Gastroesophageal sphincter (tissue), 4 donors: ENCODE measurements at places on chromosomes 11 and 22. TPM values are rescaled to one million over a fixed set of nuclear protein-coding genes. Genes with fewer than 3 reads are reported as not detected.

Gene SYCE3
- total RNA-seq, result not detected

DNA sequence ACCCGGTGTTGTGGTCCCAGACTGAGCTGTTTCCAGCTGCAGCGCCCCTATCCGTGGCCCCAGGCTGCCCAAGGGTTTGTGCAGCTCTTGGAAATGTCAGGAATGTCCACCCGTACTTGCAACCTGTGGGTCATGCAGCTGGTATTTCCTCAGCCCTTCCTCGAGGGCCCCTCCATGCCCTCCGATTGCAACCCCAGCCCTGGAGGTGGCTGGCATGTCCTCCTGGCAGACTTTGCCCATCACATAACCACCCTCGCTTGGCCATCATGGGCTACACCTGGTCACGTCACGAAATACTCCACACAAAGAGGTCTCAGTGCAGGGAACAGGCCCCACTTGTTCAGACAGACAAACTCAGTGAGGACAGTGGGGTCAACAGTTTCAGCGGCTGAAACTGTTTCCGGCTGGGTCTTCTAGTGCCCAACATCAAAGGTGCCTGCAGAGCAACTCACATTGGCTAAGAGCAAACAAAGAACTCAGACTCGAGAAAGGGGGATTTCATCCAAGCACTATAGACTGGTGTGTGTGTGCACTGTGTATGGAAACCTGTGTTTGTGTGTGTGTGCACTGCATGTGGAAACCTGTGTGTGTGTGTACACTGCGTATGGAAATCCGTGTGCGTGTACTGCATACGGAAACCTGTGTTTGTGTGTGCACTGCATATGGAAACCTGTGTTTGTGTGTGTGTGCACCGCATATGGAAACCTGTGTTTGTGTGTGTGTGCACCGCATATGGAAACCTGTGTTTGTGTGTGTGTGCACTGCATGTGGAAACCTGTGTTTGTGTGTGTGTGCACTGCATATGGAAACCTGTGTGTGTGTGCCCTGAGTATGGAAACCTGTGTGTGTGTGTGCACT lies 72.8 kb upstream of the CCND1 start:
- no peak for ATAC-seq

Gene GSTT2
- not detected for total RNA-seq

Gene MAFF
- 21.2 TPM for total RNA-seq

Gene LDLRAD3
- total RNA-seq, result 4.0 TPM

Gene NEFH
- 0.62 TPM for total RNA-seq
